Neural crest cell (in vitro differentiated cells): ENCODE measurements at places on chromosomes 12 and 14. TPM values are rescaled to one million over a fixed set of nuclear protein-coding genes. Genes with fewer than 3 reads are reported as not detected.

Gene USP44
- 15.5 and 20.0 TPM in 2 replicates for total RNA-seq

Gene KCNC2
- total RNA-seq = not detected in 2 replicates

Gene AQP6
- 0.21 TPM in 1 of 2 replicates, not detected in the other for total RNA-seq

Gene KRT85
- not detected in 2 replicates for total RNA-seq

Gene SLC17A8
- total RNA-seq = not detected in 2 replicates

Gene MIP
- not detected in 2 replicates for total RNA-seq

Gene SSPN
- total RNA-seq = 4.1 and 4.7 TPM in 2 replicates

Gene TBX5
- total RNA-seq = not detected in 2 replicates
